T-helper 22 cell (primary cell): ENCODE measurements at places on chromosomes 13 and 19.

- no peak for DNase-seq
Observed at GRCh38 chr19:40400559-40400958, 10.6 kb upstream of the HIPK4 start.

DNA sequence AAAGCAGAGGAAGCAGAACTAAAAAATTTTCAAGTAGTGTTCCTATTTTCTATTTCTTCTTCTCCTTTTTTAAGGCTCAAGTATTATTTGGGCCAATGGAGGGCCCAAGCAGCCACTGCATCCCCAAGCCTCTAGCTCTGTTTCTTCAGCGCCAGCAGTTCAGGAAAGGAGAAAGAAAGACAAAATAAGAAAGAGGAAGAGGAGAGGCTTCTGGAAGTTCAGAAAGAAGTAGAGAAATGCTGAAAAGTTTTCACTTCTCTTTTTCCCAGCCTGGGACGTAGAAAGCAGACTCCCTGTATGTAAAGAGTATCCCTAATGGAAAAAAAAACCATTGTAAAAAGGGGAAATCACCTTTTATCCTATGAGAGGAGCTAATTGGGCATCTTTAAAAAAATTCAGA is 165.5 kb upstream of the KLF12 start:
- DNase-seq = no peak

- DNase-seq = no peak
Observed at GRCh38 chr13:113076681-113077401, 28.8 kb upstream of the F7 start.

DNA sequence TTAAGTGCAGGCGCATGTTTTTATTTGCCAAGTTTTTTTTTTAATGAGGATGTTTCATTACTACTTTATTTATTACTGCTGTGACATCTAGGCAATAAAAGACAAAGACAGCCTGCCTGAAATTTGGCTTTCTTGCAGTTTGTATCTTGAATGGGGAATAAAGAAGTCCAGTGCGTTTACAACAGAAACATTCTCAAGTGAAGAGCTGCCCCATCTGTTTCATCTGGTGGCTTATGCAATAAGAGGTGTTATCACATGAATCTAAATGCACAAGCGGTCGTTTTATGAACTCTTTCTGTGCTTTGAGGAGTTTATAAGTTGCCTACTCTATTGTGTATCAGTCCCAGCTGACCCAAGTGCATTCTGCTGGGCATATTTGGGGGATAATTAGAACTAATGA is 12.6 kb upstream of the MAB21L1 start:
- DNase-seq = no peak

DNA sequence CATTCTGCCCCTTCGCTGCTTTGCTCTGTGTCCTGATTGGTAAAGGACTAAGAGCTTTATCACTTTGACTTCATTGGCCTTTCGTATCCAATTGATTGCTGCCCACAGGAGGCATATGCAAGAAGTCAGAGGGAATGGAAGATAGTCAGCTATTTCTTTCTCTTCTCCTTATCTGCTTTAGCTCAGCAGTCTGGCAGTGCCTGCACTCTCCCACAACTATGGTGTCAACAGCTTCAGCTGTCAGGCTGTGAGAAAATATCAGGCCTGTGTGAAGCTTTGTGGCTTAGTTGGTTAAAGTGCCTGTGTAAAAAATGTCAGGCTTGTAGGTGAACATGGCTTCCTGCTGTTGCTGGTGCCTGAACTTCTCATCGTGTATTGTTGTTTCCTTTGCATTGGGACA is 243.0 kb downstream of the PCDH17 start:
- DNase-seq = no peak

DNA sequence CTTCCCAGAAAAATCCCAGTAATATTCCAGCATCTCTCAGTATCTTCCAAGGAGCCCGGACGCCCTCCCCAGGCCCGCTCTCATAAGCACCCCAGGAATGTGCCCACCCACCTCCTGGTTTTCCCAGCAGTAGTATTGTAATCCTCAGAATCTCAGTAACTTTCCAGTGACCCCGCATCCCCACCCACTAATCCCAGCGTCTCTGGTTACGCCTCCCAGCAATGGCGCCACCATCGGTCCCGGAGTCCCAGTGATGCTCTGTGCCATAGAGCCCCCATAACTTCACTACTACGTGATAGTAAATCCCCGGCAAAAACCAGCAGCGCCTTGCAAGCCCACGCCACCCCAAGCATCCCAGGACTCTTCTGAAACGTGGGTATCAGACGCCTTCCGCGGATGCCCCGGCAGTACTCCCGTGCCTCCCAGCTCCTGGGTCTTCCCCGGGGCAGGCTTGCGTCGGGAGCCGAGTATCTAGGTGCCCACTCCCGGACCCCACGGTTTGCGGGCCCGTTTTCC is 928 bp upstream of the PNPLA6 start:
- no peak for DNase-seq
